Activated CD8-positive, alpha-beta T cell treated with anti-CD3 and anti-CD28 coated beads for 36 hours (primary cell): ENCODE measurements at places on chromosomes 2 and 18. TPM values are rescaled to one million over a fixed set of nuclear protein-coding genes. Genes with fewer than 3 reads are reported as not detected.

The ITGB6 gene
- total RNA-seq = not detected

GRCh38 chr2:200223205-200223784, 83.2 kb upstream of the SPATS2L start:
- no peak overlapping the region for H3K27ac ChIP-seq
- DNase-seq = no peak
- no peaks in the 10 kb centered on the region for H3K4me1 ChIP-seq
- no peaks in the 10 kb centered on the region for H3K36me3 ChIP-seq
- no peak overlapping the region for H3K4me3 ChIP-seq

The EIF2AK3 gene
- total RNA-seq = 17.4 TPM

DNA sequence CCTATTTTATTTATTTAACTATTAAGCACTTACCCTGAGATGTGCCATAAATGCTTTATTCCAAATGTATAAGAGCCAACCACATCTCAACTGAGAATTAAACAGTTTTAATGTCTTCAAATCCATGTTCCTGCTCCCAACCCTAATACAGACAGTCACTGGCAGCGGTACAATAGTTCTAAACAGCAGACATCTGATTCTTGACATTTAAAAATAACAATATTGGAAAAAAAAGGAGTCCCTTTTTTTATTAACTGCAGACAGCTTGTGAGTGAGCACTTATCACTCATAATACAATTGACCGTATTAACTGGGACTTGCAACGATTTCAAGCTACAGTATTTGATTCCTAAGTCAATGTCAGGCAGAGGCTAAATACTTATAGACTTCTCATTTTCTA, 424.6 kb downstream of the TGIF1 start:
- no peaks in the 10 kb centered on the region for H3K36me3 ChIP-seq
- H3K27me3 ChIP-seq = peaks cover 13% of the 10 kb centered on the region
- H3K4me3 ChIP-seq = no peak overlapping the region
- H3K27ac ChIP-seq = no peak overlapping the region
- H3K4me1 ChIP-seq = no peaks in the 10 kb centered on the region
- no peak for DNase-seq

GRCh38 chr18:36593641-36594040, 235.2 kb downstream of the TPGS2 start:
- no peak overlapping the region for H3K4me3 ChIP-seq
- peaks cover under 1% of the 10 kb centered on the region for H3K27me3 ChIP-seq
- no peaks in the 10 kb centered on the region for H3K4me1 ChIP-seq
- H3K27ac ChIP-seq = no peak overlapping the region
- no peaks in the 10 kb centered on the region for H3K36me3 ChIP-seq
